ENCODE measurements at places on chromosomes 2 and 18.

DNA sequence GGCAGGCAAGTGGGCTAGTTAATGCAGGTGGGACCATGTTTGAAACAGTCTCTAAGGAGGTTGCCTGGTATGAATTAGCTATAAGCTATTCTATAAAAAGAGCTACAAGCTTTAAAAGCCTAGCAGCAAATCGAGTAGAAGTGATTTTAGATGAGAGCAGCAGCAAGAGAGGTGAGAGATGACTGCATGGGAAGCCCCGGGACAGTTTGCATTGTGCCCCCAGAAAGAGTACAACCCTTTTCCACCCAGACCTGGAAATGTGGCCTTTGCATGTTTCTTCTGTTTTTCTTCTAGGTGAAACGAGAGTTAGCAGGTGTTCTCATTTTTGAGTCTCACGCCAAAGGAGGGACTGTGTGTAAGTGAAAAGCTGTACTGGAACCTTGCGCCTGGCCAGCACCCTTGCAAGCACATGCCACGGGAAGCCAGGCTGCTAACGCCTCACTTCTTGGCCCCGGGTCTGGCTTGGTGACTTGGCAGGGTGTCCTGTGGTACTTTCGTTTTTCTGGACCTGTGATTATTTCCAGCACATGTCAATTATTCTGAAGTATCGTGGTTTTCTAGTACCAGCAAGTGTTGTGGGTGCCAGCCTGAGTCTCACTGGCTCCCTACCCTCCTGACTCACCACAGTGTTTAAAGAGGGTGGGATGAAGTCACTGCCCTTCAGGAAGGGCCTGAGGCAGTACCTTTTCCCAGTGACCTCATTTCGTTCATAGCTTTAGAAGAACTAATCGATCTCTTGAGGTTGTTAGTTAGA lies 90.3 kb upstream of the MAP3K20 start:
- DNase-seq = no peak
- peaks cover 5% of the 10 kb centered on the region for H3K4me1 ChIP-seq
- no peak overlapping the region for H3K27ac ChIP-seq
- H3K36me3 ChIP-seq = no peaks in the 10 kb centered on the region
- H3K27me3 ChIP-seq = peaks cover 20% of the 10 kb centered on the region
- H3K4me3 ChIP-seq = no peak overlapping the region

- H3K27ac ChIP-seq = no peak overlapping the region
- no peak overlapping the region for H3K4me3 ChIP-seq
- H3K36me3 ChIP-seq = no peaks in the 10 kb centered on the region
- no peaks in the 10 kb centered on the region for H3K4me1 ChIP-seq
- no peak for DNase-seq
Measured at GRCh38 chr2:137981112-137981656, 16.9 kb downstream of the HNMT start.

GRCh38 chr2:165913636-165914035 lies 39.9 kb downstream of the TTC21B start:
- H3K27me3 ChIP-seq = no peaks in the 10 kb centered on the region
- no peak for DNase-seq
- H3K27ac ChIP-seq = no peak overlapping the region

GRCh38 chr18:9380621-9381395 lies 46.2 kb downstream of the TWSG1 start:
- H3K36me3 ChIP-seq = peaks cover 3% of the 10 kb centered on the region
- no peaks in the 10 kb centered on the region for H3K4me1 ChIP-seq
- no peak overlapping the region for H3K27ac ChIP-seq
- DNase-seq = no peak

DNA sequence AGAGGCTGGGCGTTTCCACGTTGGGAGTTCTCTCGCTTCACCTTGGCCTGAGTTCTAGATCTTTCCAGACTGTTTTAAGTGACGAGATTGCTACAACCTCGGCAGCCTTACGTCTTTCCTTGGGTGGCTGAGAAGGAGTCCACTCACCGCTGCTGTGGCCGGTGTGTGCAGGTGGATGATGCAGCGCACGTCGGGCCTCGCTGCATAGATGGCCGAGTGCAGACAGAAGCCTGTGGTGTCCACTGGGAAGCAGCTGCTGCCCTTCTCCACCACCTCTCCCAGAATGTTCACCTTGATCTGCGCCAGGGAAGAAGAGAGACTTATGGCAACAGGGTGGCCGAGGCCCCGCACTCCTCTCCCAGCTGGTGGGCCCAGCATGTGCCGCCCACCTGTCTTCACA lies 75.7 kb downstream of the ADD2 start:
- H3K27ac ChIP-seq = no peak overlapping the region
- no peaks in the 10 kb centered on the region for H3K36me3 ChIP-seq
- H3K4me1 ChIP-seq = no peaks in the 10 kb centered on the region
- no peak for DNase-seq
- no peak overlapping the region for H3K4me3 ChIP-seq
